ENCODE measurements at places on chromosomes 2 and 18.

DNA sequence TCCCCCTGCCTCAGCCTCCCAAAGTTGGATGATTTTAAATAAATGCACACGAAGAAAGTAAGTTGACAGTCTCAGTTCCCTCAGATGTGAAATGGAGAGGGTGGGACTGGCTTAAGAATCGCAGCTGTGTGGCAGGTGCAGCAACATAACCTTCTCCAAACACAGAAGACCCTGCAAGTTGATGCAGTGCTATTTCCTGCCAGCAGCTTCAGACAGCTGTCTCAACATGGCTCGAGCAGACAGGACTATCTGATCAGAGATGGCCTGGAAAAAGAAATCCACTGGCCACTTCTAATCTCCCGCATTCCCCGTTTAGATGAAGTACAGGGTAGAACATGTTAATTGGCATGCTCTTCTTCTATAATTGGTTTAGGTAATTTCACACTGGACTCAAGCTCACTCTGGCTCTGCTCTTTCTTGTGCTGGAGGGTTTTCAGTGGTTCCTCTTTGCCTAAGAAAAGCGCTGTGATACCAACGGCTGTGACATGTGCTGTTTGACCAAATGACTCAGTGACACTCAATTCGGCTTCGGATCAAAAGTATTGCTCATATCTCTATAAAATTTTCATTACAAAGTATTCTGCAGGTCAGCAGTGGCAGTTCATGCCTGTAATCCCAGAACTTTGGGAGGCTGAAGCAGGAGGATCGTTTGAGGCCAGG is 40.2 kb downstream of the MYOM1 start:
- DNase-seq = no peak

DNA sequence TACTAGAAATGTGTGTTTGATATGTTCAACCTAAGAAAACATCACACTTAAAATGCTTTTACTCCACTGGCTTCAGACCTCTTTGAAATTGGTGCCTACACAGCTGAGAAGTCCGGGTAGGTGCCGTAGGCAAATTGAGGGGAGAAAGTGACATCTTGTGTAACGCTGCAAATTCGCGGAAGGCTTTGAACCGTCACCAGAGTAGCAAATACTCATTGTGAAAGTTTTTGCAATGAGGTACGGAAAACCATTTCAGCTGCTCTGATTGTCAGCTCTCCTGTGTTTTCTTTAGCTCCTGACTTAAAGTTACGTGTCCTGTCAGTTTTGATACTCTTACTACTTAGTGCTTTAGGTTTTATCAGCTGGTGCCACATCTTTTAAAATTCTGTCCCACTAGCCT is 224.5 kb downstream of the FAM210A start:
- DNase-seq = no peak

DNA sequence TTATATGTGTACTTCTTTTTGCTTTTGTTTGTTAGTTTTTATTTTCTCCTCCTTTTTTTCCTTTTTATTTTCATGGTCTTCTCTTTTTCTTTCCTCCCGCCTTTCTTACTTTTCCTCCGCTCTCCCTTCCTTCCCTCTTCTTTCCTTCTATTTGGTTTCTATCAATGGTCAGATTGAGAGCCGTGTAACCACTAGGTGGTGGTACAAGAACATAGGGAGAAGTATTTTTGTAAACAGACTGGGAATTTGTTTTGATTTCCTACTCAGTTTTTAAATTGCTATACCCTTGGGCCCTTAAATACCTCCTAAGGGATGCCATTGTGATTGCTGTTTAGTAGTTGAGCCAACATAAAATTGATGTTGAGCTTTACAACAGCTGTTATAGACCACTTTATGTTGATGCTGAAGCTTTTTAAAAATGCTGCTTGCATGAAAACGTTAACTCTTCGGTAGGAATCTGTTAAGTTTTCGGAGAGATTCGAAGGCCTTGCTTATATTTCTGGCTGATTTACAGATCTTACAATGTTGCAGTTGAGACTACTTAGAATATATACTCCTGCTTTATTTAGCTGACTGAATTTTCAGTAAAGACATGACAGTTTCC is 124.2 kb downstream of the UBE2E3 start:
- DNase-seq = peak; percentile 31

DNA sequence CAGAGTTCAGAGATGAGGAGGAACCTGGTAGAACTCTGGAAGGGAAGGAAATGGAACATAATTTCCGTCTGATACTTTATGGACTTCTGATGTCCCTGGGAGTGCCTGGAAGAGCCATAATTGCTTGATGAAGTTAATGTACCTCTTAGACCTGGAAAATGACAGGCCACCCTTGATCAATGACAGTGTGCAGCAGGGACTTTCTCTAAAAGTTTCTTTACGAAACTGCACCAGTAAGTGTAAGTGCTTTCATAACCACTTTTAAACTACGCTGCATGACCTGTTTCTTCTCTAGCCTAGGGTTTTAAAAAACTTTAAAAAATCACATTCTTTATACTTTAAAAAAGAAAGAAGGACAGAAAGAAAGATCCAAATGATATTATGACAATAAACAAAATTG is 164.5 kb downstream of the LPIN1 start:
- DNase-seq = no peak

- peak; percentile 72 for DNase-seq
Observed at GRCh38 chr2:85504778-85505261, 34.1 kb upstream of the MAT2A start.

GRCh38 chr18:41456831-41457230 is 498.2 kb upstream of the PIK3C3 start:
- no peak for DNase-seq

- DNase-seq = no peak
Observed at GRCh38 chr2:239902749-239903201, 122.4 kb downstream of the NDUFA10 start.

GRCh38 chr2:209726311-209726710 is 45.3 kb upstream of the UNC80 start:
- no peak for DNase-seq

DNA sequence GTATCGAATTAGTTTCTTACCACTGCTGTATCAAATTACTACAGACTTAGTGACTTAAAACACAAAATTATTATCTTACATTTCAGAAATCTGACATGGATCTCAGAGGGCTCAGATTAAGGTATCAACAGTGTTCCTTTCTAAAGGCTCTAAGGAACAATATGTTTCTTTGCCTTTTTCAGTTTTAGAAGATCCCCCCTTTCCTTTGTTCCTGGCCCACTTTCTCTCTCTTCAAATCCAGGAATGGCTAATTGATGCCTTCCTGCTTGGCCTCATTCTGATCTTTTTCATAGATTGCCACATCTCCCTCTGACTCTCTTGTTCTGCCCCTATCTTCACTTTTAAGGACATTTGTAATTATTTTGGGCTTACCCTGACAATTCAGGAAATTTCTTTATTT is 65.7 kb downstream of the LRP1B start:
- DNase-seq = no peak

DNA sequence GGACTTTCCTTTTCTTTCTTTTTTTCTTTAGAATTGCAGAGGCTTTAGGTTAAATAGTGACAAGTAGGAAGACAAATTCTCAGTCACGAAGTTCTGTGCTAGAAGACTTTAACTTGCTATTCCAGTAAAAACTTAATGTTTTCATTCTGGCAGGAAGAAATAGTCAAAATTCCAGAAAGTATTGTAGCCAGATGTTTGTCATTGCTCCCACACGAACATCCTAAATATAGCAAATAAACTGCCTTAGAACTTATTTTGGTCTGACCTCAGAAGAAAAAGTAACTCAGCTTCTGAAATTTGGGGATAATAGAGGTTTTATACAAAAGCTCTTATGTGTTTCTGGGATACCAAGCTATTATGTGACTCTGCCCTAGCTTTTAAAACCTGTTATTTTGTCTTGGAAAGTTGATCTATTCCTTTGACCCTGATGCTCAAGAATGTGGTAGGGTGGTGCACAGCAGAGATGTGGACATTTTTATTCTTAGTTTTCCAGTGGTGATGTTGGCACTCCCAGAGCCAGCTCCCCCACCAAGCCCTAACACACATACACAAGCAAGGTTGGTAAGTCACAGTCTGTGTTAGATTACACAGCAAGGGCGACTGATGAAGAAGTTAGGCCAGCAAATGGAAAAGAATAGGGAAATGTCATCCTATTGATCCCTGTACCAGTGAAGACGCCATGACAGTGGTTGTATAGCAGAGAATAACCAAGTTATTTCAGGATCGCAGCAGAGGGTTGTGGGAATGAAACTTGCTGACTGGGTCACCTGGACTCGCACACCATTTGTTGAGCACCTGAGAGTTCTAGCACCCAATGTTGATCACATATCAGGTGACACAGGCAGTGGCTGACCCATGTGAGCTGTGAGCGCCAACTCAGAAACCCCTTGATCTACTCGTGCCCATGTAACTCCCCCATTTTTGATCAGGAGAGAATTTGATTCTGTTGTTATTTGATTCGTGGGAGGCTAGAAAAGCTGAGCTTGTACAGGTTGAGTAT is 23.7 kb downstream of the FARP2 start:
- DNase-seq = no peak

DNA sequence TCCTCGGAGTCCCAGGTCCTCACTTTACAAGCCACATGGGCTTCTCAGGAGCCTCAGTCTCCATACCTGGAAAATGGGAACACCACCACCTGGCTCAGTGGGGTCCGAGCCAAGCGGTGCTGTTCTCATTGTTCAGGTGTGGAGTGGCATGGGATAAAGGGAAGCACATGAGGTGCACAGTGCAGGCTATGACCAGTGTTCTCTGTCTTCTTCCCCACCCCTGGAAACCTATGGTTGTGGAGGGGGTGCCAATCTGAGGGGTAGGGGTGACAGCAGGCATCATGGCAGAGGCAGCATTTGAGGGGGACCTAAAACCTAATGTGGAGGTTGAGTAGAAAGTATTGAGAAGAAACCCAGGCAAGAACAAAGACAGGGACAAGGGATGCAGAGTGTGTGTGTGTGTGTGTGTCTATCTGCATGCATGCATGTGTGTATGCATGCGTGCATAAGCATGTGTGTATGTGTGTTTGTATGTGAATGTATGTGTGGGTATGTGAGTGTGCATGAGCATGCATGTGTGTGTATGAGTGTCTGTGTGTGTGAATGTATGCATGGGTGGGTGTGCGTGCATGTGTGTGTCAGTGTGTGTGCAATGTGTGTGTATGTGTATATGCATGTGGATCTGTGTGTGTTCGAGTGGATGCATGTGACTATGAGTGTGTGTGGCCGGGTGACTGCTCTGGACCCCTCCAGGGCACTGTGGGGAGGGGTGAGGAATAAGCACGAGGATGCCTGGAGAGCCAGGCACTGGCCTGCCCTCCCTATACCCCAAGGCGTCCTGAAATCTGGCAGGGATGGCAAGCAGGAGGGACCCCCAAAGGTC is 4.0 kb downstream of the KIF1A start:
- no peak for DNase-seq

- DNase-seq = no peak
Observed at GRCh38 chr2:5666798-5667197, 25.4 kb upstream of the SOX11 start.

GRCh38 chr2:1286929-1287328 is 126.3 kb upstream of the TPO start:
- no peak for DNase-seq

- no peak for DNase-seq
Observed at GRCh38 chr2:240643811-240644150, 18.5 kb downstream of the GPR35 start.

DNA sequence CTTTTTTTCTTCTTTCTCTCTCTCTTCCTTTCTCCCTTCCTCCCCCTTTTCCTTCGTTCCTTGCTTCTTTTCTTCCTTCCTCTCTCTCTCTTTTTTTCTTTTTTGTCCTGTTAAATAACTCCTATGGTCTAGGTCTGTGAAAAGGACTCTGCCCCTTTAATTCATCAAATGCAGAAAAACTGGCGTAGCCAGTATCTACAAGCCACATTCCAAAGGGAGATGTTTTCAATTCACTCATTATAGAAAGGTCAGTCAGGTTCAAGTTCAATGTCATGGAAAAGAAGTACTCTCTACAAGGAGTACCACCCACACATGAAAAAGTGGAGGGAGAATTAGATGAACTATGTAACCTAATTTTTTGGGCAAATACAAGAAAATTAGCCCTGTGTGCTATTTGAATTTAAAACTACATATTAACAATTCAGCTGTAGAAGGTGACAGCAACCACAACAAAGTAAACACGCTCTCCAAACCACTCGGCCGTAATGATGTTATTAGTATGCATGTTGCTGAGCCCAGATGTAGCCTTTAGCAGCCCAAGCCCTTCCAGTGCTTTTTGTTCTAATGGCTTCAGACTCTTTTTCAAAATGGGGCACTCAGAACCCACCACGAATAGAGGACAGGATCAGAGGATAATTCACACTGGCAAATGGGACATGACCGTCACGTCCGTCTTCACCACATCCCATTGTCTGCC is 735.4 kb upstream of the FANCL start:
- no peak for DNase-seq

DNA sequence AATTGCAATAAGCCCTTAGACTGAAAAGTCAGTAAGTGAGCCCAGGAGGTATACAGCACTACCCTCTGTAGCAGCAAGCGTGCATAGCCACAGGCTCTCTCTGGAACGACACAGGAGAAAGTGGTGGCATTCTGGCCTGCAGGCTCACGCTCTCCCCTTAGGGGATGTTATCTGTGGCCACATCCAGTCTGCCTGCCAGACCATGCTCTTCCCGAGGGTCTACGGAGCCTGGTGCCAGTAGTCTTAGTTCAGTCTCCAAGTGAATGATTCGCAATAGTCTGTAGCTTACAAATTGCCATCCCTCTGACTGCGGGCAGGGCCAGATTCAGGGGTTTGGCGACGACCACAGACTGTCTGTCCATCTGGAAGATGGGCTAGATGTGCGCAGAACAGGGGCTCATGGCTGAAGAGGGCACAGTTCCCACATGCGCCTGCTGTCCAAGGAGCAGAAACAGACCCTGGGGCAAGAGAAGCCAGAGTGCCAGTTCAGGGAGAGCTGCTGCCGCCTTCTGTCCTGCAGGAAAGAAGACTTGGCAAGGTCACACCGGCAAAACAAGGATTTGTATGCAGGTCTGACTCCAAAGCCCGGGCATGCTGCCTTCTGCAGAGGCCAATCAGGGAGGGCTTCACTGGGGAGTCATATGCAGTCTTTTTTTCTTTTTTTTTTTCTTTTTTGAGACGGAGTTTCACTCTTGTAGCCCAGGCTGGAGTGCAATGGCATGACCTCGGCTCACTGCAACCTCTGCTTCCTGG is 3.5 kb upstream of the KLF11 start:
- DNase-seq = no peak

GRCh38 chr2:234285541-234285940 is 211.3 kb downstream of the ARL4C start:
- DNase-seq = no peak

DNA sequence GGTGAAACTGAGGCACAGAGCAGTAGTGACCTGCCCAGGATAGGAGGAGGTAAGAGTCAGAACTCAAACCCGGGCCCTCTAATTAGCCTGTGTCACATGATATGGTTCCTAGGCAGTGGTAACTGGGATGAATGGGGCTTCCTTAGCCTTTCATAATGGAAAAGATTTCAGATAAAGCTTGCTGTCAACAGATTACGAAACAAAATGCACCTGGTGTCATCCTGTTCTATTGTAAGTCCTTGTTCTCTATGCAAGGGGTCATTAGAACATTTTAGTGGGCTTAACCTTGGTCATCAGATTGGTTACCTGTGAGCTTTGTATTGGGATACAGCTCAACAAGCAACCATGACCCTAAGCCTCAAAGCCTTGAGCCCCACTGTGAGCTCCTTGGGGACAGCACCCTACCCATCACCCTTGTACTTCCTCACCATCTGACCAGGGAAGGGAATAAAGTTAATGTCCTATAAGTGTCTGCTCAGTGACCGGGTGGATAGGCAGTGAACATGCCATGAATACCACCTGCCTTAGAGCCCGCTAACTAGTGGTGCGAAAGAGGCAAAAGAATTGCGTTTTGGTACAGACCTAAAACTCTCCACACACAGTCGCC is 70.3 kb upstream of the RMDN2 start:
- DNase-seq = no peak
